ENCODE measurements at places on chromosomes 4 and X.

DNA sequence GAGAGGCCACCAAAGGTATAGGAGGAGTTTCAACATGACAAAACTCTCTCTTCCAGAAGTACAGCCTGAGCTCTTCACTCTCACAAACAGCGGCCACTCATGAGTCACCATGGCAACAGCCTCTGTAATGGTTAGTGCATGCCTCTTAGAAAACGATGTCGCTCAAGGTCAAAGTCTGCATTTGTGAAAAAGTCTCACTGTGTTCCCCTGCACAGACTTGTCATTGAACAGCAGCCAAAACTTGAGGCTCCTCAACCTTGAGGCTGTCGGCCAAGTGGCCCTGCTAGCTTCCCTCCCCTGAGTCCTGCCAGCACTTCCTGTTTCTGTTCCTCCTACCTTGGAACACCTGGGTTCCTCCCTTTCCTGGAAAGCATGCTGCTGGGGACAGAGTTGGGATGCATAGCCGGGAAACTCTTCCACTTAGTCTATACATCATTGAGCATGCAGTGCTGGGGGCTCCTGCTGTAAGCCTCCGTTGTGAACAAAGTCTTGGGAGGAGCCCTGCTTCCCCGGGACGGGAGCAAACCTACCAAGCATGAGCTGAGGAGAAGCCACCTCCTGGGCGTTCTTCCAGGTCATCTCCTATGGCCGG lies 66.6 kb downstream of the ING2 start:
- DNase-seq = no peak

DNA sequence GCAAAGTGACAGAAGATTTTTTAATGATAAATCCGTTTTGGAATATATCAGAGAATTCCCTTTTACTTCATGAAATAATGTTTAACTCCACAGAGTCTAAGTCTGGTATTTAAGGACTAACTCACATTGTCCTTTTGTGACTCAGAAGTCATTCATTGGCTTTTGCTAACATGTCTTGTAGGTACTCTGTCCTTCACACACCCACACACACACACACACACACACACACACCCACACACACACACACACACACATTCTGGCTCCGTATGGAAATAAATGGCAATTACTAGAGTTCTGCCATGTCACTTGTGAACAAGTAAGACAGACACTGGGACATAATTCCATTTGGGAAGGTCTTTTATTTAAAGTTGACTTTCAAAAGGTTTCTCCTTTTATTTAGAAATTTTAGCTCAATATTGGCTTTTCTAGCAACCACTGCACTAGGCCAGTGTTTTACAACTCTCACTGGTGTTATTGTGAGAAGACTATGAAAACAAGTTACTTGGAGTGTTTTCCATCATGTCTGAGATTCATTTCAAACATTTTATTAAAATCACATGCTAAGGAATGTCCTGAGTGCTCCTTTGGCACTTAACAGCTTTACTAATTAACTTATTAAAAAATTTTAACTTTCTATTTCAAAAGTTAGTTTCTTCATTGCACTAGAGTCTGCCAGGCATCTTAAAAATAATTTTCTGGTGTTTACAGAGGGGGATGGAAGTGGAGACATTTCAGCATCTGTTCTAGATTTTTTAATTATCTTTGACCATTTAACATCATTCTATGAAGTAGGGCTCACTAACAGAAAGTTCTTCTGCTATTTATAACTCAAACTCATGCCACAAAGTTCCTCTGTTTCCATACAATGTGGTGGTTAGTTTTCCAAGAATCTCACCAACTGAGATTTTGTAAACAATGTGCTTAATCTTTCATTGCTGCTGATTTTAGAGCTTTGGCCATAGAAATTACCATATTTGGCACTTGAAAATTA lies 240.3 kb upstream of the GPC4 start:
- no peak for DNase-seq

DNA sequence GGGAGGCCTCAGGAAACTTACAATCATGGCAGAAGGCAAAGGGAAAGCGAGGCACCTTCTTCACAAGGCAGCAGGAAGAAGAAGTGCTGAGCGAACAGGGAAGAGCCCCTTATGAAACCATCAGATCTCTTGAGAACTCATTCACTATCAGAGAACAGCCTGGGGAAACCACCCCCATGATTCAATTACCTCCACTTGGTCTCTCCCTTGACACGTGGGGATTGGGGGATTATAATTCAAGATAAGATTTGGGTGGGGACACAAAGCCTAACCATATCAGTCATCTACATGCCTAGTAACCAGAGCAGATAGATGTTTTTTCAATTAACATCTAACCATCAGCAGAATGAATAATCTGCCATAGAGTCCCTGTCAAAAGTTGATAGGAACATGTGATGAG lies 30.4 kb downstream of the FAM13A start:
- no peak for DNase-seq

DNA sequence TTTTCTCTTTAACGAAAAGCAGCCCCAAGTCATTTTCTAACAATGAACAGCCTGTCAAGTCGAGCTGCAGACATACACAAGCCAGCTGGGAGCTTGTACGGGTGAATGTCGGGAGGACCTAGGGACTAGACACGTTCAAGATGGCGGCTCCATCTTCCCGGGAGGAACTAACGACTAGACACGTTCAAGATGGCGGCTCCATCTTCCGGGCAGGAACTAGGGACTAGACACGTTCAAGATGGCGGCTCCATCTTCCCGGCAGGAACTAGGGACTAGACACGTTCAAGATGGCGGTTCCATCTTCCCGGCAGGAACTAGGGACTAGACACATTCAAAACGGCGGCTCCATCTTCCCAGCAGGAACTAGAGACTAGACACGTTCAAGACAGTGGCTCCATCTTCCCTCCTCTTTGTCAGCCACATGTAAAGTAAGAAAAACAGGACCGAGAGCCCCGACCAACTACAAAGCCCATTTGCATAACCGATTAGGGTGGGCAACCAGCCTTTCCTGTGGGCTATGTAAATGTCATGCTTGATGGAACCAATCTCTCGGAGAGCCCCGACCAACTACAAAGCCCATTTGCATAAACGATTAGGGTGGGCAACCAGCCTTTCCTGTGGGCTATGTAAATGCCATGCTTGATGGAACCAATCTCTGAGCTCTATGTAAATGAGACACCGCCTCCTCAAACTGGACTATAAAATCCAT lies 175.5 kb downstream of the DHRSX start:
- no peak for DNase-seq

GRCh38 chrX:49876750-49877149 lies 2.5 kb upstream of the USP27X start:
- no peak for DNase-seq

- DNase-seq = no peak
Measured at GRCh38 chr4:52743444-52744019, 7.7 kb downstream of the ERVMER34-1 start.

DNA sequence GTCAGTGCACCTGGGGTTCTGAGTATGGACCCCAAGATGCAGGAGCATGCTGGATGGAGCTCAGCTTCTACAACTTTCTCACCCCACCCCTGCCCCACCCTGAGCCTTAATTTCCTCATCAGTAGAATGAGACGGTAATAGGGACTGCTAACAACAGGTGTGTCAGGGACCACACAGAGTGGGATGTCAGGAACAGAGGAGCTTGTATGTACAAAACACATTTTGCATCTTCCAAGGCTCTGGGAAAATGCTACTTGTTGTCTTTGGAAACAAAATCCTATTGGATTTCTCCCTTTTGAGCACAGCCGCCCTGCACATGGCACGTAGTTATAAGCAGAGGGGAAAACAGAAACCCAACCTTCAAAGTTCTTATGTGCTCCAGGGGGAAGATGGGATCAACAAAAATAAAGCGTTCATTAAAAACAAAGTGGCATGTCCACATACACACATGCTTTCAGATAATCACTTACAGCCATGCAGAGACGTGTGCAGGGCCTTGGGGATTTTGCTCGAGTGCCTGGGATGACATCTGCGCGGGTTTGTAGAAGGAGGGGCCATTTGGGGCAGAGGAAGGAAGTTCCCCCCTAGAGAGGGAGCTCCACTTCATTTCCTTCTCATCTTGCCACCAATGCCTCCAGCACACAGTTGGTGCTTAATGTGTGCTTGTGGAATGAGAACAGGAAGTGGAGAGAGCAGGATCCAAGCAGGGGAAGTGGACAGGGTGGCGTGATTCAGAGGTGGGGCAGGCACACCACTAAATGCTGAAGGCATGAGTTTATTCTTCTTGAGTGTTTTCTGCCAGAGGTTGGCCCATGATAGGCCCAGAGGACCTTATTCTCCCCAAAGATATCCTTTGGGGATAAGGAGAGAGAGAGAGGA lies 138.9 kb downstream of the SMIM20 start:
- DNase-seq = no peak

DNA sequence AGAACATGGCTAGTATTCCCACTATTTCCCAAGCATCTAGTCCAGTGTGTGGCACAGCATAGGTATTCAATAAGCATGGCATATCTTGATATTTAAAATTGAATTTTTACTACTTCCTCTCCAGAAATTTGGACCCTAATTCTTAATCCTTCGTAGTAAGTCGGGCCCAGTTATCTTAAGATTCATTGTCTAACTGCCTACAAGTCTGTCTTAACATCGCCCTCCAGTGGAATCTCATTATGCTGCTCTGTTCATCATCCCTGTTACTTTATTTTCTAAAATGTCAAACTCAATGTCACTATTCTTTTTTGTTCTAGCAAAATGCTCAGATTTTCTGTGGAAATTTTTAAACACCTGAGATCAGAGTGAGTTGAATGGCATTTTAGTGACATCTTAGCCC lies 606.2 kb downstream of the KLHL13 start:
- DNase-seq = no peak

DNA sequence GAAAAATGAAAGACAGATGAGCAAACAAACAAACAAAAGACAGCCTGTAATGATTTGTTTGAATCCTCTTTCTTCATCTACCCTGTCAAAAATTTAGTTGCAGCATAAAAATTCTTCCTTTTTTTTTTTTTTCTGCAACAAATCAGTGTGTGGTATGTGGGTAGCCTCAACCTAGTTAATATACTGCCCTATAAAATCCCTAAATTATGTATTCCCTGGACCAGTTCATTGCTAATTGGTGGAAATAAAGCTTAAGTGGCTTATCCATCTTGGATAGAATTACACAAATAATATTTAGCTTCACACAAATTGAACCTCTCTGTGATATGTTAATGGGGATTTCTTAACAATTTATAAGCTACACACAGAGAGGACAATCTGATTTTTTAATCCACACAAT lies 208.4 kb downstream of the NDST4 start:
- no peak for DNase-seq

- DNase-seq = no peak
Measured at GRCh38 chr4:17812801-17813200, 2.0 kb downstream of the NCAPG start.

DNA sequence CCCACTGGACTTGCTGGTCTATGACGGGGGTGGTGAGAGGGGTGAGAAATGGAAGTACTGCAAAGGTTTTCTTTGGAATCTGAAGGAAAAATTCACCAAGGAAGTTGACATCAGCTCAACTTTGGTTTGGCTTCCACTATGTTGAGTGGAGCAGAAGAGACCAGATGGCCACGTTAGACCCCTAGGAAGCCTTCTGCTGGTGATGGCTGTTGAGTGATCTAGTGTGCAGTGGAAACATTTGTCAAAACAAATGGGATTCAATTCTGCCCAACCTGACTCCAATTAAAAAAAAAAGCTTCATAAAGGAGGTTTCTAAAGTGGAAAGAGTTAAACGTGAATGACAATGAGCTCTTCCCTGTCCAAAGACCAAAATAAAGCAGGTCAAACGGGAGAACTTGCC lies 25.7 kb downstream of the SEL1L3 start:
- no peak for DNase-seq

DNA sequence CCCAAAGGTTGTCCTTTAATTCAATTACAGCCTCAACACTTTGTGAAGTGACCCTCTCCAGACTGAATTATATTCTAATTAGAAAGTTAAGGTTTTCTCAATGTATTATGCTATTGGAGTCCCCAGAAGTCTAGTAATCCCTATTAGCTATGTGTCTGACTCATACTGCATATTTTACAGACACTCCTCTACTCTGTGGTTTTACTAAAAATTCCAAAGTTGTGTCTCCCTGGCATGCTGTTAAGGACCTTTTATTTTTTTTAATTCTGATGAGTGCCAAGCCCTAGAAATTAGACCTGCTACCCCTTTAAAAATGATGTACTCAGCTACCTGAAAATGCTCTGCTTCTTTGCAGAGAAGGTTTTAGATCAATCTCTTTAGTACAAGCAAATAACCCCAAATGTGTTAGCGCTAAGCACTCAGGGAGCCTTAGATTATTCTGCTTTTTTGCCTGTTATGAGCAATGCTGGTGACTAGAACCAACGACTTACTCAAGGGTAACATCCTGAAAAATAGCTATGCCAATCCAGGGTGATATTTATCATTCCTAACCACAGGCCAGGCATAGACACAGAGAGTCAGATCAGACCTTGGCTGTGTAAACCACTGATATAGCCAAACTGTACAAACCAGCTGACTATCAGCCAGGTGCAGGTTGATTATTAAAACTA lies 26.1 kb upstream of the CXCL13 start:
- DNase-seq = no peak

- DNase-seq = no peak
Measured at GRCh38 chrX:133542476-133542875, 127.2 kb upstream of the GPC4 start.

DNA sequence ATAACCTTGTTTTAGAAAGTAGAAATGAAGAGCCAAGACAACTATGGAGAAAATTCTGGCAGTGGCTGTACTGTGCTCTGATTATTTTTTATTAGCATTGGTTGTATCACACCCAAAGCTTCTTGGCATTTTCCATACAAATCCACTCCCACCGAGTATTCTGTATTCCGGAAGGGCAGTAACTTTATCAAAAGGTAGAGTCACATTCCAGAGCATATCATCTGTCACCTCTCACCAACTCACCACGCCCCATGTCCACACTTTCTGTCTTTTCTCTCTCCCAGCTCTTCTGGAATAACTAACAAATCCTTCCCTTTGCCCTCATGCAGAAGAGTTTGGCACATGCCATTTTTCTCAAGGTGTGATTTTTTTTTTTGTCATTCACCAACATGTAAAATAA lies 52.7 kb downstream of the CORIN start:
- no peak for DNase-seq

DNA sequence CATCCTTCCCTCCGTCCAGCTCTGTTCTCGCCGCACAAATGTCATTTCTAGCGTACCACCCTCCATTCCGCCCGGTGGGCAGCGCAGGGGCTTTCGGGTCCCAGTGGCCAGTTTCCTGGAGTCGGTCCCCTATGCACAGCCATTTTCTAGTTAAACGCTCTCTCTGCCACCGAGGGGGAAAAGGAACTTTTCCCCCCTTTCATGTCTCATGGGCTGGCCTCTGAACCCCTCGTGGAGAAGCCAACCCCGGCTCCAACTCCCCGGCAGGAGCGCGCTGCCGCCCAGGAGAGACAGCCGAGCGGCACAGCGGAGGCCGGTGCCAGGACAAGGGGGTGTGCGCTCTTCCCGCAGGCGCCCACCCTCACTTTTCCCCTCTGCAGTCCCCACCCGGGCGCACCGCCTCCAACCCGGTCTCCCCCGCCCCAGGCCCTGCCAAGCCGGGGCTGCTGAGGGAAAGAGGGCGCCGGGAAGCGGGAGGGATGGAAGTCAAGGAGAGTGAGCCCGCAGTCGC lies 662 bp downstream of the APBB2 start:
- DNase-seq = no peak

- no peak for DNase-seq
Measured at GRCh38 chrX:134287346-134287745, 50.4 kb downstream of the CCDC160 start.

GRCh38 chrX:34659575-34659974 lies 2.5 kb upstream of the TMEM47 start:
- DNase-seq = no peak

- no peak for DNase-seq
Measured at GRCh38 chr4:78829296-78829695, 53.1 kb downstream of the BMP2K start.
